SJCRH30 (cell line): ENCODE measurements at places on chromosomes 4 and X.

DNA sequence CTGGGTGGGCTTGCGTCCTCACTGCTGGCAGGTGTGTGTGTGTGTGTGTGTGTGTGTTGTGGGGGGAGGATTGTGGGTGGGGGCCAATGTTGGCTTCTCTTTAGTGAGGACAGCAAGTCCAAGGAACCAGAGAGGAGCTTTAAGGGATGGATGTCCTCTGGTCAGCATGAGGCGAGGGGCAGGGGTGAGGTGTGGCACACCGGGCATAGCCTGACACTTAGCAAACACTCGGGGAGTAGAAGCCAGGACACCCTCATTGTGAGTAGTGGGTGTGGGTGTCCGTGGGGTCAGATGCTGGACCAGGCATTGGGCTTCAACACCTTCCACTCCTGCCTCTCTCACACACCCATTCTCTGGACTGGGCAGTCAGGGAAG lies 2.8 kb downstream of the SORCS2 start:
- DNase-seq, result no peak

- no peak for DNase-seq
Observed at GRCh38 chr4:158895797-158896576, 127.2 kb downstream of the FNIP2 start.

GRCh38 chr4:2795893-2796848 lies 3.3 kb downstream of the SH3BP2 start:
- peak; percentile 64 for DNase-seq

- peak; percentile 13 for DNase-seq
Observed at GRCh38 chrX:69555481-69556041, 51.4 kb downstream of the NALF2 start.

- no peak for DNase-seq
Observed at GRCh38 chr4:138235419-138235952, 6.7 kb downstream of the SLC7A11 start.
